ENCODE measurements at places on chromosomes 16 and 17.

DNA sequence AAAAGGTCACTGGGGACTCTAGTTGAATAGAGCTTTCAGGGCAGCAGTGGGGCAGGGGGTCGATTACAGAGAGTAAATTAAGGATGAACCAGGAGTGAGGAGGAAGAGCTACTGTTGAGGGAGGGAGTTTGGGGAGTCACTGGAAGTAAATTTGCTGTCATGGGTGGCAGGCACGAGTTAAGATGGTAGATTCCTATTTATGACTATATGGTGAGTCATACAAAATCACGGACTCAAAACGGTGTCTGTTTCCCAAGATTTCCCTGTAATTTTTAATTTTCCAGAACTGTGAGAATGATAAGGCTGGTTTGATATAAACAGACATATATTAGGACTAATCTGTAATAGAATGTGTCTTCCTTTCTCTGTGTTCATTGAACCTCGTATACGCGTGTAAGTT, 287.6 kb upstream of the GOT2 start:
- no peak for DNase-seq

DNA sequence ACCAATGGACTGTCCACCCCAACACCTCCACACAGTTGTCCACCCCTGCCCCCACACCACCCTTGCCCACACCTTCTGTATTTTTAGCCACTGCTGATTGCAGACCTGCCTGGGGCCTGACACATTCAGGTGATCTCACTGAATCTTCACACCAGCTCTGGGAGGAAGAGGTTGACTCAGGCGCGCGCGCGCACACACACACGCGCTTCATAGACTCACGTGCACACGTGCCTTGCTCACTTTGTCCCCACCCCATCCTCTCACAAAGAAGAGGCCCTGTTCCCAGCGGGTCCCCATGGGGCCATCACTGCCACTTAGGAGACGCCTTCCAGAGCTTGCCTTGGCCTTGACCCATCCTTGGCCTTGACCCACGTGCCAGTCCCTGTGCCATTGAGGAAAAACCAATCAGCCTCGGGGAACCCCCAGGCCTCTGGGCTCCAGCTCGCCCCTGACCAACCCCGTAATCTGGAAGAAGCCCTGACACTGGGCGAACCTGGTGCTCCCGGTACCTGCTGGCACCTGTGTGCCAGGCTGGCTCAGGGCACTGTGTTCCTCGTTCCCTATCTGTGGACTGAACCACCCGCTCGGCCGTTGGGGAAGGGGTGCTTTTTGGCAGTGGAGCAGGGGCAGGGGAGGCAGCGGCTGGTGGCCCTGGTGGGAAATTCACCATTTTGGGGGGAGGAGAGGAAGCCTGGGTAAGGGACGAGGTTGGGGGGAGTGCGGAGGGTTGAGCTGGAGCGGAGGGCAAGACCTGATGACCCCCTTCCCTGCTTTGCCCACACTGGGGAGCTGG, 3.2 kb downstream of the NLGN2 start:
- DNase-seq, result no peak

GRCh38 chr16:2720719-2721633, 952 bp upstream of the PRSS27 start:
- DNase-seq, result peak; percentile 47

GRCh38 chr17:41563607-41564170, 8.2 kb downstream of the KRT9 start:
- no peak for DNase-seq

DNA sequence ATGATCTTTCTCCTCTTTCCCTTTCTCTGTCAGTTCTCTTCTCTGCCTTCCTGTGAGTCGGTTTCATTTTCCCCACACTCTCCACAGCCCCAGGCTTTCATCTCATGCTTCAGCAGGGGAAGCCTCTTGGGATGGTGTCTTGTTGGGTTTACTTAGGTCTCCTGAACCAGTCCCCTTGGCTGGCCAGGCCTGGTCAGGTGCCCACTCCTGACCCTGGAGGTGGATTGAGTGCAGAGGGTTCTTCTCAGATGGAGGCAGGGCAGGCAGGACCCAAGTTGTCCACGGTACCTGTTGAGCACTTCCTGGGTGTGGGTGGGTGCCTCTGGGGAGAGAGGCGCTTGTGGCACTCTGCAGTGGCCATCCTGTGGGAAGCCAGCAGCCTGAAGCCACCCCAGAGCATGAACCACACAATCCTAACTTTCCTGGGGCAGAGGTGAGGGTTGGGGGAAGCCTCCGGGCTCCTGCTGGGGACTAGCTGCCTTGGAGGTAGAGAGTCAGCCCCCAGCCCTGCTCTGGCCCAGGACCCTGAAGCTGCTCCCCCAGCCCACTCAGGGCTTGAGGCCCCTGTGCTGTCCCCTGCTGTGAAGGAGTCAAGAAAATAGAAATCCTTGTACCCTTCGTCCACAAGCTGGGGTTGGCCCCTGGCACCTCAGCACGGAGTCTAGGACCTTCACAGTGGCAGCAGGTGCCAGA, 2.0 kb upstream of the RAP1GAP2 start:
- no peak for DNase-seq

- no peak for DNase-seq
These were observed 37.1 kb downstream of the MRC2 start for GRCh38 chr17:62664336-62665120.

DNA sequence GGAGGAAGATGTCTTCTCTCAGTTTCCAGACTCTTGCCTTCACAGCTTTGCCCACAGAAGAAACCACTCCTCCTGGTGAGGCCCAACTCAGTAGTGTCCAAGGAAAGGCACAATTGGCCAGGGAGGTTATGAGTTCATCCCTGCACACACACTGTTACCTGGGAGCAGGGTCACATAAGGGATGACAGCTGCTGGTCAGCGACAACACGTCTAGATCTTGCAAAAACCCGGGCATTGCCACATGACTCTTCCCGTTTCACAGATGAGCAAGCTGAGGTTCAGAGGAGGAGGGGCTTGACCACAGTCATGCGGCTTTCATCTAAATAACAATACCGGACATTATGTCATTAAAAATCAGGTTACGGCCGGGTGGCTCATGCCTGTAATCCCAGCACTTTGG, 186.0 kb downstream of the COPRS start:
- no peak for DNase-seq

DNA sequence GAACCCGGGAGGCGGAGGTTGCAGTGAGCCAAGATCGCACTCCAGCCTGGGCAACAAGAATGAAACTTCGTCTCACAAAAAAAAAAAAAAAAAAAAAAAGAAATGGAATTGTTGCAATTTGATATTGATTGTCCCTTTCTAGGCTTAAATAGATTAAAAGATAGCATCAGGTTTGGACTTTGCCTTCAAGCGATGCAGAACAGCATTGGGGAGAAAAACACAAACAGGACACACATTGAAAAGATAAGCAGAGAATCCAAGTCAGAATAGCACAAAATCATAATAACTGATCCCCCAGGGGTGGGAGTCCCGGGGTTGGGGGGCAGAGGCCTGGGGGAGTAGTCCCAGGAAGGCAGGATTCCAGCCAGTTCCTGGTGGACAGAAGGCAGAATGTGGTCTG, 3.9 kb upstream of the CREBBP start:
- no peak for DNase-seq

- no peak for DNase-seq
These were observed 14.3 kb upstream of the RBBP6 start for GRCh38 chr16:24524855-24525677.

GRCh38 chr17:82113422-82113821, 15.4 kb upstream of the FASN start:
- DNase-seq, result no peak

DNA sequence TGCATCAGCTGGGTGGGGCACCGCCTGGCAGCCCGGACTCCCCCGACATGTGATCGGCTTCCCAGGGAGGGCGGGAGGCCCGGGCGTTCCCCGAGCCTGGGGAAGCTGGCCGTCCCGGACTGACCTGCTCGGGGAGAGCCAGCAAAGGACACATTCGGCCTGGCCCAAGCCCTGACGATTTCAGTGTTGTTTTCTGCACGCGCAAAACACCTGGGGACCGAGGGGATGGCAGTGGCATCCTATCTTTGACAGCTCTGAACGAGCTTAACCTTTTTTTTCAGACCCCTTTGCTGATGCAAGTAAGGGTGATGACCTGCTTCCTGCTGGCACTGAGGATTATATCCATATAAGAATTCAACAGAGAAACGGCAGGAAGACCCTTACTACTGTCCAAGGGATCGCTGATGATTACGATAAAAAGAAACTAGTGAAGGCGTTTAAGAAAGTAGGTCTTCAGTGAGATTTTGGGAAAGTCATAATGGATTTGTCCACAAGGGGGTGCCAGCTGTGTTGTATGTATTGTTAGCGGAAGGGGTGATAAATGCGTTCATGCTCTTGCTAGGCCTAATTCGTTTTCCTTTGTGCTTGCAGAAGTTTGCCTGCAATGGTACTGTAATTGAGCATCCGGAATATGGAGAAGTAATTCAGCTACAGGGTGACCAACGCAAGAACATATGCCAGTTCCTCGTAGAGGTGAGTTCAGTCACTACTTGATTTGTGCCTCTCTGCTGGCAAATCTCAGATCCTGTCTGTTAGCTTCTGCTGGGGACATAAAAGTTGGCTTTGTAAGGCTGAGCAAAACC, 1.0 kb downstream of the EIF1 start:
- peak; percentile 9 for DNase-seq
